ENCODE measurements at places on chromosomes 6 and 20.

GRCh38 chr20:50758469-50758868 lies 27.1 kb downstream of the PARD6B start:
- no peak for DNase-seq

DNA sequence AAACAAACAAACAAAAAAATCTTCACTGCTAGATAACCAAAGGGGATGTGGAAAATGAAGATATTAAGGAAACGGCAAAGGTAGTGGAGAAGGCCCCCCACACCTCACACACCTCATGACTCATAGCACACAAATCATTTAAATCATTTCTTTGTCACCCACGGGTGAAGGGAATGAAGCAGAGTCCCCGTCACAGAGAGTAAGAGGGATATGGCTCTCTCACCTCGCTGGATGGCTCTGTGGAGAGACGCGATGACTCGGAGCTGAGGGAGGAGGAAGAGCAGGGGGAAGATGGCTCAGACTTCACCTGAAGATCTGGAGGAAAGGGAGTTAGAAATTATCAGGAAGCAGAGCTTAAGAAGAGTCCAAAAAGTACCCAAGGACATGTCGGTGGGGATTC lies 1.2 kb downstream of the ATF6B start:
- DNase-seq: no peak

DNA sequence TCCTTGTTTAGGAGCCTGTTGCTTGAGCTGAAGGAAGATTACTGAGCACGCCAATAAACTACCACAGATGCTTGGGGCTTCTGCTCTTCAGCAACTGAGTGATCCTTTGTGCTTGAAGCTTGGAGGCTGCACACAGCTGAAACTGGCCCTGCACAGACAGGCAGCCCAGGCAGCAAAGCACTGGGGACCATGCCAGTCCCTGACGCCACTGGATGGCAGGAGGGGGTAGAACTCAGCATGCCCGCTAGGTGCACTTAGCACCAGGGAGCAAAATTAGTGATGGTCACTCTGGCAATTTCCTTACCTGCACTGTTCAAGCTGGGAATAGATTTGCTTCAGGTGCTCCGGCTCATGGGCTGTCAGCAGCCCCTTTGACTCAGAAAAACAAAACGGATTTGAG lies 91.5 kb downstream of the FAM50B start:
- DNase-seq: no peak

GRCh38 chr6:132220800-132221199 lies 180.5 kb downstream of the MOXD1 start:
- no peak for DNase-seq

DNA sequence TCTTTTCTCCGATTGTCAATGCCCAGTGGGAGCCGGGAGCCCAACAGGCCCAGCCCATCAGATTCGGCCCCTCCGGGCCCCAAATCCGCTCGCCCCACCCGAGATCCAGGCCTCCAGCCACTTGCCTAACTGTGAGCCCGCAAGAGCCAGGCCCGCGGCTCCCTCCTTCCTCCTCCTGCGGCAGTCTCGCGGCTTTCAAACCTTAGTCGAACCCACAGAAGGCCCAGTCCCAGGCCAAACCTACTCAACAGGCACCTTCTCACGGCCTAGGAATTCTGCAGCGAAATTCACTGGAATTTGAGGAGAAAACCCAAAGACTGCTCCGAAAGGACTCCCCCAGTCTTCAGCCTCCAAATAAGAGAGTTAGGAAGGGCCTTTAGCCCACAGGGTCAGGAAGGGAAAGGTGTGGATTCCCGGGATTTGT lies 2.8 kb upstream of the TFAP2A start:
- no peak for DNase-seq

DNA sequence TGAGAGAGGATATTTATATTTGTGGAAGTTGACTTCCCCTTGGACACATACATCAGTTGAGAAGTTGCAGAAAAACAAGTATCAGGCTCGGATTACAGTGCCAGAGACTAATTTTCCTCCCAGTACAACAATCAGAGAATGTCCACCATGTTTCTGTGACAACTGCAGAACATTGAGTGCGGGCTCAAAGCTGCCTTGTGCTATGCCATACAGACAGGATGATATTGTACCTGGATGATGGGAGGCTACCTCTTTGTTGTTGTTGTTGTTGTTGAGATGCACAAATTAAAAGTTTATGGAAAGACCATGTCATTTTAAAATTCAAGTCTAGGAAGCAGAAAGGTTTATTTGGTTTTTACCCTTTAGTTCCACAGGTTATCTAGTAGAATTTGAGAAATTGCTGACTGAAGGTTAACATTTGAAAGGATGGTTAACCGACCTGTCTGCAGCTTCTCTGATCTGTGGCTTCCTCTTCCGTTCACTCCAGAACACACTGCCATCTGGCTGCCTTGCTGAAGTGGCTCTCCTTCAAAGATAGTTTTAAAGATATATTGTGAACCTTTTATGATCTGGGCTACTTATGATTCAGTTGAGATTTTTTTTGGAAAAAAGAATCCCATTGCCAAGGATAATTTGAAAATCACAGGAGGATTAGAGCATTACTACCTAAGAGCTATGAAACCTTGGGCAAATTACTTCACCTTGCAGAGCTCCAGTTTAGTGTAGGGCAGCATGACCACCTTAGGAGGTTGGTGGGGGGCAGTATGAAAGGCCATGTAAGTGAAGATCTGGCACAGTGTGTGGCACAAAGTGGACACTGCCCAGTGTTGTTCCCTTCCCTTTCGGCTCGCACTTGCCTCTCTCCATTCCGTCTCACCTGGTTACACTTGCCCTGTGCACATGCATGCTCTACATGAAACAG lies 15.9 kb downstream of the TMEM200A start:
- DNase-seq: no peak

- no peak for DNase-seq
These were observed 19.2 kb upstream of the POLR1H start for GRCh38 chr6:30041821-30042220.

DNA sequence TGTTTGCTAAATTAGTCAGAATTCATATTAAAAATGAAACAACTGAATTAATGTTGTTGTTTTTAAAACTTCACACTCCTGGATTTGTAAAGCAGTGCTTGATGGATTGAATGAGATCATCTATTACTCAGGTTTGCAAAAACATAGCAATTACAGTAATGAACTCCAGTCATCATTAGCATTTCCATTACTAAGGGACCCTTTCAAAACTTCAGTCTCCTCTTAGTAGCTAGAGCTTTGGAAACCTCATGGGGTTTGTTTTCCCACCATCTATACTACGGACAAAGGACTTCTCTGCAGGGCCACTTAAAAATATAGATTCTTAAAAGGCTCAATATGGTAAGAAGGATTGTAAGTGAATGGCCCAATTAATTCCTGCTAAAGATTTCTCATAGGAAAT lies 209.9 kb upstream of the PRND start:
- no peak for DNase-seq

- DNase-seq: no peak
These were observed 8.4 kb downstream of the PTGIS start for GRCh38 chr20:49559411-49560081.

- DNase-seq: no peak
These were observed 64.3 kb downstream of the ANKS1A start for GRCh38 chr6:34953061-34954025.

GRCh38 chr20:11929947-11930346 lies 12.3 kb downstream of the BTBD3 start:
- no peak for DNase-seq

GRCh38 chr20:41081276-41081814 lies 52.7 kb downstream of the TOP1 start:
- DNase-seq: no peak

DNA sequence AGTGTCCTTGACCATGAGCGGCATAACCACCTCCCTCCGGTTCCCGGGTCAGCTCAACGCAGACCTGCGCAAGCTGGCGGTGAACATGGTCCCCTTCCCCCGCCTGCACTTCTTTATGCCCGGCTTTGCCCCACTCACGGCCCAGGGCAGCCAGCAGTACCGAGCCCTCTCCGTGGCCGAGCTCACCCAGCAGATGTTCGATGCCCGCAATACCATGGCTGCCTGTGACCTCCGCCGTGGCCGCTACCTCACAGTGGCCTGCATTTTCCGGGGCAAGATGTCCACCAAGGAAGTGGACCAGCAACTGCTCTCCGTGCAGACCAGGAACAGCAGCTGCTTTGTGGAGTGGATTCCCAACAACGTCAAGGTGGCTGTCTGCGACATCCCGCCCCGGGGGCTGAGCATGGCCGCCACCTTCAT lies 4.9 kb downstream of the TUBB1 start:
- DNase-seq: no peak

DNA sequence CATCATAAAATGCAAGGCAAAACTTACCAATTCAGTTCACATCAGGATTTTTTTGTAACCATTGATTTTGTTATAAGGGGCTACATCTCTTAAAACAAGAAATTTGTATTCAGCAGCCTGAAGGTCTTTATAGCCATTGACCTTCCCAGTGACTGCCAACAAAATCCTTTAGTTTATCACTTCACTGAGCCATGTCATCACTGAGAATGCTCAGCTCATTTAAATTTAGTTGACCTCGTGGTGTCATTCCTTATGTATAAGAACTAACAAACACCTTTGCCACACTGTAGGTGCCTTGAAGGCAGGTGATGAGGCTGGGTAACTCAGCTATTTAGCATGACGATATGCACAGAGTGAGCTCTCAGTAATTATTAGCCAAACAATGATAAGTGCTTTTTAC lies 77.7 kb downstream of the GRM1 start:
- no peak for DNase-seq

DNA sequence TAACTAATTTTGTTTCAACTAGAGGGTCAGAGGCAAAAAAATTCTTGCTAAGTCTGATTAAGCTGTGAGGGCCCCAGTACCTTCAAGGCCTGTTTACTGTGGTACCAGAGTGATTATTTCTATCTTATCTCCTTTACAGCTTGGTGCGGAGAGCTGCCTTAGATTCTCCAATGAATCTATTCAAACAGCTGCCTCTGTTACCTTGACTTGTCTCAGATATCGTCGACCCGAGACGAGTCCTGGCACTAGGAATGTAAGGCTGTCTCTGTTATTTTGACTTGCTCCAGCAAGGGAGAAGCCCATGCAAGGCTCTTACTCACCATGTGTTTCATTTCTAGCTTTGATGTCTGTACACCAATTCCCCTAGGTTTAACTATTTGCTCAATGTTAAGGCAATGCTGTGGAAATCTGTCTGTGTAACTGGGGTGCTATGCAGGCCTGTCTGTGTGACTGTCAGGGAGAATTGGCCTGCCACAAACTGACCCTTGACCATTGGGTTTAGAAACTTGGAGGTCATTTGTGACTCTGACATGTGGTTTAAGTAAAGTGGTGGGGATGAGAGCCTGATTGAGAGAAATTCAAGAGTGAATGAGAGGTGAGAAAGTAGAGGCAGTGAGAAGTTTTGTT lies 10.4 kb upstream of the FKBPL start:
- DNase-seq: no peak

All from T follicular helper cell (primary cell).